Effector memory CD4-positive, alpha-beta T cell (primary cell): ENCODE measurements at places on chromosomes 6 and 20.

GRCh38 chr6:166559211-166559610 is 27.3 kb downstream of the RAMACL start:
- no peak for DNase-seq

- no peak for DNase-seq
These were observed 5.3 kb upstream of the NKX2-2 start for GRCh38 chr20:21519136-21519584.

DNA sequence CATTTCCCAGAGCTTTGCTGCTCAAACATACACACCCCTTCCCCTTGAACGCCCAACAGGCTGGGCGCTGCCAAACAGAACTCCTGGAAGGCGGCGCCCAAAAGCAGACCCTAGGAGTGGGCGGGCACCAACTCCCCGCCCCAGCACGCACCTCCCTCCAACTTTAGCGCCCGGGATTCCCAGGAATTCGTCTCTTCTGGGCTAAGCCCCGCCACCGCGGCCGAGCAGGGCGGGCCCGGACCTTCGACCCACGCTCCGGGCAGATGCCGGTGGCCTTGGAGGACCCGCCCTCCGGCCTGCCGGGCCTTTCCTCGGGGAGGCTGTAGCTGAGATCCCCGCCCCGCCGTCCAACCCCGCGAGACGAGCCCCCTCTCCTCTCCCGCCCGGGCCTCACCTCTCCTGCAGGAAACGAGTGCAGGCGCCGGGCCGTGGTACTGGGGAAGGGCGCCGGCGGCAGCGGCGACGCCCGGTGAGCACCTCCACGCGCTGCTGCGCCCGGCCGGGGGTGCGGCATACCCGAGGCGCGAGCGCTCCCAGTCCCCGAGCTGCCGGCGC is 659 bp downstream of the MCUR1 start:
- no peak for DNase-seq

- no peak for DNase-seq
These were observed 228.5 kb downstream of the ERMARD start for GRCh38 chr6:169979873-169980432.

DNA sequence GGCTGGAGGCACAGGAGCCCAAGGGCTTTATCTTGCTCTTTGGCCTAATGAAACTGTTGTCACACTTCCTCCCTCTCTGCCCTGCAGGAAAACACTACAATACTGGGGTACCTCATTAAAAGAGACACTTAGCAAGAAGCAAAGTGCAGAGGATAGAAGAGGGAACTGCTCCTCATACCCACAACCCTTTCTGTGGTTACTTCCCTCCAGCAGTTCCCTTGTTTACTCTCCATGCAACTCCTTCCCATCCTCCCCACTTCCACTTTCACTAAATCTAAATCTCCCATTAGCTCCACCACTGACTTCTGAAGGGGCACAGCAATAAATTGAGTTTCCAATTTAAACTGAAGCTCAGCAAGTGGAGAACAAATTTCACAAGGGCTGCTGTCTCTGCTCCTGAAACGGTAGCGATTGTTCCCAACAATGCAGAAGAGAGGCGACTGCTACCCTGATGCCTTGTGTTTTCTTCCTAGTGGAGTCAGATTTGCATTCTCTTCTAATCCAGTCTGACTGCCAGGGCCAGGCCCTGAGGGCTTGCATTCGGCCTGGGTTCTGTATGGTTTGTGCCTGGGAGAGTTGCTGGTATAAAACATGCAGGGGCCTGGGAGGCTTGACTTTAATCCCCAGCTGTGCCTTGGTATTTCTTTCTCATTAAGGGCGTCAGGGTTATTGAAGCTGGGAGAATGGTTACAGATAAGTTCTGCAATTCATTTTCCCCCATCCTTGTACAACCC is 454.7 kb downstream of the TFAP2B start:
- DNase-seq, result no peak

DNA sequence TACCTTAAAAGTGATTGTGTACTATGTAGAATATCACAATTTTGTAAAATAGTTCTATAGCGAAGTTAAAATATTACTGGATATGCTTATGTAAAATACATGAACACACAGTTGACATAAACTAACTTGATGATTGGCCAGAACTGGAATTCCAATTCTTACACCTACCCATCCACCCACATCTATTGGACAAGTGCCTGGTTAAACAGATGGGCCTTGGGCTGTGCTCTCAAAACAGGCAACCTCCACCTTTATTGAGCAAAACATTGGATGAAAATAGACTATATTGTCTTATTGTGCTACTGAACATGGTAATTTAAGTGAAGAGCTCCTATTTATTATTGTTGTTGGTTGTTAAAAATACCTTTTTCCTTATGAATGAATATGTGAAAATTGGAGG is 154.0 kb upstream of the FLRT3 start:
- DNase-seq, result no peak

- no peak for DNase-seq
These were observed 33.3 kb downstream of the ORC3 start for GRCh38 chr6:87623248-87623647.

DNA sequence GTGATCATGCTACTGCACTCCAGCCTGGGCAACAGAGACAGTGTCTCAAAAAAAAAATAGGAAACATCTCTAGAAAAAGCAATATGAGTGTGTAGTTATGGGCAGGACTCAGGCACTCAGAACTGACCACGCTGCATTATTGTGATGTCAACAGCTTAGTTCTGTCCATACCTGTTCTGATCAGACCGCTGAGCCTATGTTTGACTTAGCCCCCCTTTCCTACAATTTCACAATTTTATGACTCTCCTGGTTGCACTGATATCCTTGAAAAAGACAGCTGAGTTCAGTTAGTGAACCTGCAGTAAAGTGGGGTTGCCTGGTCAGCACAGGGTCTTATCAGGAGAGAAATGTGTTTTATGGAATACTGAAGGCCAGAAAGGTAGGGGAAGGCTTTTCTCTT is 37.8 kb upstream of the PRDM1 start:
- DNase-seq, result no peak

GRCh38 chr6:10082385-10082784 is 332.5 kb downstream of the TFAP2A start:
- DNase-seq, result no peak

DNA sequence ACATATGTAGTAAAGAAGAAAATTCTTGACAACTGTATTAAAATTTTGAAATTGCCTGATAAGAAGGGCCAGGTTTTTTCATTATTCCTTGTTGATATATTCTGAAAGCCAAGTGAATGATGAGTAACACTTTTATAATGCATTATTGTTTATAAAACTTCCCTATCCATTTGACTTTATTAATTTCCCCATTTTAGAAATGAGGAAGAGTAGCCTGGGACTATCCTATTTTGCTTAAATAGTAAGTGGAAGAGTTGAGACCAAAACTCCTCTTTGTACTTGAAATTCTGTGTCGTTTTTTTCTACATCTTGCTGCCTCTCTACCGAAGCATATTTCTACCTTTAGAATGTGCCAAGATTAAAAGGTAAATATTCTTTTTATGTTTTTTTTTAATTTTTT is 39.7 kb downstream of the TRMT11 start:
- DNase-seq, result no peak

DNA sequence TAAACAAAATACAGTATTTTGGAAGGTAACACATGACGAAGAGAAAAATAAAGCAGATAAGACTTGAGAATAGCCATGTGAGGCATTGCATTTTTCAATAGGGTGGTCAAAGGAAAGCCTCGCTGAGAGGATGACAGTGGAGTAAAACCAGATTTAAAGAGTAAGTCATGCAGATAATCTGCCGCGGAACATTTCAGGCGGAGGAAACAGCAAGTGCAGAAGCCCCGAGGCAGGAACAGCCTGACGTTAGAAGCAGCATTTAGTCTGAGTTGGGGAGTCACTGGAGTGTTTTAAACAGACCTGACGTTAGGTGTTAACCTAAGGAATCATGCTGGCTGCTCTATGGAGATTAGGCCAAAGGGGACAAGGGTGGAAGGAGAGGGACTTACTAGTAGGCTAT is 65.0 kb upstream of the VSTM2L start:
- DNase-seq, result no peak

GRCh38 chr20:32506721-32507120 is 78.4 kb downstream of the NOL4L start:
- no peak for DNase-seq

DNA sequence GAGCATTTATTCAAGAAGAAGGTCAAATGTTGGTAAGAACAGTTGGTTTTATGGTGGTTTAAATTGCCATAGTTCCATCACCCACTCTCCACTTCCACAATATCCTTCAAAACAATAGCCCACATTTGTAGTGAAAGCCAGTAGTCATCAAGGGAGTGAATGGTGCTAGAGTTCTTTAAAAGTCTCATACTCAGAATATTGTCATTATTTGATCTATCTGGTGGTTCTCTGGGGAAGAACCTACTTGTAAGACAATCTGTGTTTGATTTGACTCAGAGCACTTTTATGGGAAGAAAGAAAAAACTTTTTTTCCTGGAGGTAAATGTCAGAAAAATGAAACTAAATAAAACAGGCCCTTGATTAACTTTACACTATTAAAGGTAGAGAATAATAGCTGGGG is 893.8 kb downstream of the QKI start:
- DNase-seq, result no peak

DNA sequence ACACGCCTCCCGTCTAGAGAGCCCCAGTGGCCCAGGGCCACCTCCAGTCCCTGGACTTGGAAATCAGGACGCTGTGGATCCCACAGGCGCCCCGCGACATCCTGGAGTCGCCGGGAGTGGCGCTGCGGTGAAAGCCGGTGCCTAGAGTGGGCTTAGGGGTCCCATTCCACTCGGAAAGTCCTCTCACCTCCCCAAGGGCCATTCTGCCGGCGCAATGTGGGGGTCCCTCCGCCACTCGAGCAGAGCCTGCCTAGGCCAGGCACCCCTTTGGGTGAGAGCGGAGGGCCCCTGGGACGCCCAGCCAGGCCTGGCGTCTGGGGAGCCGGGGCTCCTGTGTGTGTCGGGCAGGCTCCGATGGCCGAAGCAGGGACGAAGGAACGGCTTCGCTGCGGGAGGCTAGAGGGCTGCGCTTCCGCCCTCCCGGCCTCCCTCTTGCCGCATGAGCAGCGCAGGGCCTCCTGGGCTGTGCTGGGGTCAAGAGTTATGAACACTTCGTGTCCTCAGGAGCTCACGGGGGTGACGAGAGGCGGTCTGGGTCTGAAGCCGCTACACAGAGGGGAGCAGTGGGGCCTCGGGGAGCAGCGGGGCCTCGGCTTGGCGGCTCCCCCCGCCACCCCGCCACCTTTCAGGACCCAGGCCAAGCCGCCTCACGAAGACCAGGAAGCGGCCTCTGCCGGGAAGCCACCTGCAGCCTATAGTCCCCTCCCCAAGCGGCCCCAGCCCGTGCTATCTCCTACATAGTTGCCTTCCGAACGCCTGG is 13.6 kb downstream of the POU3F2 start:
- no peak for DNase-seq

GRCh38 chr20:20743511-20744169 is 31.2 kb upstream of the RALGAPA2 start:
- no peak for DNase-seq

DNA sequence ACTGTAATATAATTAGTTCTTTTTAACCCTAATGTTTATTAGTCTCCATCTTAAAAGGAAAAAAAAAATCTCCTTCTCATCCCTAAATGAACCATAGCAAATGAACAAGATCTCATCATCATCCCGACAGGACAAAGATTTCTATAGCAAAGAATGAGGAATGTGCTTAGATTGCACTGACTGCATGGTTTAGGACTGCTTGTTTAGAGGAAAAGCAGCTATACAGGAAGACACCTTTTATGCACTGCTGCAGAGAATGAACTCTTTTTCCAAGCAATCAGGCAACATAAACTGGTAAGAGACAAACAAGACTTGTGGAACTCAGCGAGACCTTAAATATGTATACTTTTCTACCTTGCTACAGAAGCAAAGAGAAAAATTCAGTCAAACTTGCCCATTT is 26.8 kb downstream of the CSNK2A1 start:
- DNase-seq, result no peak

DNA sequence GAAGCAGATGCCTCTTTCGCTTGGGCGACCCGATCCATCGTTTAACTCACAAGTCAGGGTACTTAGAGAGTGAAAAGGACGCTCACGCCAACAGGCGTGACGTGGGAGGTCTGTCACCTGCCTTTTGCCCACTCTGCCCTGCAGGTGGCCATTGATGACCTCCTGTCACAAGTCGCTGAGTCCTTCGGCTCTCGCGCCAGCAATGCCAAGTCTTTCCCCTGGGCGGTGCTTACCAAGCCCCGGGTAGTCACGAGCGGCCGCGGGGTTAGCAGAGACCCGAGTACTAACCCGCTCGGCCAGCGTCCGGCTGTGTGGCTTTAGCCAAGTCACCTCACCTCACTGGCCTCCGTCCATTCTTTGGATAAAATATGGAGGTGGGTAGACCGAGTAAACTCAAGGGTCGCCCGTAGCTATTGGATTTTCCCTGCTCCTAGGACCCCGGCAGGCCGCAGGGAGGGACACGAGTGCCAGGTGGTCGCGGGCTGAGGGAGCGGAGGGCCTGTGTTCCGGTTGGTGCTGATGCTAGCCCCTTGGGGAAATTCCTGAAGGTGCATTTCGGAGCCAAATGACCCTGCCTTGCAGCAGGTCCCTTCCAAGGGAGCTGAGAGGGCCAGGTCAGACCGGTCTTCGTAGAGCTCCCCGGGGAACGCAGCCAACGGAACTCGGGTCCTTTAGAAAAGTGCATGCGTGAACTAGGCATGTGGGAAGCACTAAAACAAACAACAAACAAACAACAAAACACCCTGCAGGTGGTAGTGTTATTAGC is 668 bp downstream of the PKIB start:
- no peak for DNase-seq

DNA sequence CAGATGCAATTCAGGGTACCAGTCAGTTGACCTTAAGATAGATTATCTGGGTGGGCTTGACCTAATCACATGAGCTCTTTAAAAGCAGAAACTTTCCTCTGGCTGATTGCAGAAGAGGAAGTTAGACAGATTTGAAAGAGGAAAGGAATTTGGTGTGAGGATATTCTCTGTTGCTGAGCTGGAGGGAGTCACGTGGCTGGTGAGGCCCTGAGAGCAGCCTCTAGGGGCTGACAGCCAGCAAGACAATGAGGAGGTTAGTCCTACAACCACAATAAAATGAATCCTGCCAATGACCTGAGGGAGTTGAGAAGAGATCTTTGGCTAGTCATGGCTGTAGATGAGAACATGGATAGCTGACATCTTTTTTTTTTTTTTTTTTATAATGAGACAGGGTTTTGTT is 87.0 kb upstream of the B3GAT2 start:
- no peak for DNase-seq

- no peak for DNase-seq
These were observed 591 bp upstream of the DCBLD1 start for GRCh38 chr6:117481926-117482239.

DNA sequence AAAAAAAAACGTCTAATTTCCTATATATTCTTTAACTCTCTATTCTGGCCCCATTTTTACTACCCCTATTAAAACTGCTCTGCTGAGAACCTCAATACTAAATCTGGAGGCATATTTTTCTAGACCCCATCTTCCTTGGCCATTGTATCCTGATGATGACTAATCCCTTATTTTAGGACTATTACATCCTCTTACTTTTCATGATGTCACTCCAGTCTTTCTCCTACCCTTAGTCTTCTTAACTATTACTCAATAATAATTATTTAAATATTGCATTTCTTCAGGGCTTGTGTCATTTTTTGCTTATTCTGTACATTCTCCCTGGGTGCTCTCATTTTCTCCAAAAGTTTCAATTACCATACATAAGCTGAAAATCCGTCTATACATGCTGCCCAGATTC is 6.4 kb downstream of the FBXO30 start:
- no peak for DNase-seq

GRCh38 chr6:45038226-45038625 is 289.9 kb upstream of the RUNX2 start:
- DNase-seq, result no peak
